ENCODE measurements at places on chromosomes 6 and 20.

- no peak for DNase-seq
Measured at GRCh38 chr20:33019465-33020277, 11.8 kb upstream of the BPIFB6 start.

DNA sequence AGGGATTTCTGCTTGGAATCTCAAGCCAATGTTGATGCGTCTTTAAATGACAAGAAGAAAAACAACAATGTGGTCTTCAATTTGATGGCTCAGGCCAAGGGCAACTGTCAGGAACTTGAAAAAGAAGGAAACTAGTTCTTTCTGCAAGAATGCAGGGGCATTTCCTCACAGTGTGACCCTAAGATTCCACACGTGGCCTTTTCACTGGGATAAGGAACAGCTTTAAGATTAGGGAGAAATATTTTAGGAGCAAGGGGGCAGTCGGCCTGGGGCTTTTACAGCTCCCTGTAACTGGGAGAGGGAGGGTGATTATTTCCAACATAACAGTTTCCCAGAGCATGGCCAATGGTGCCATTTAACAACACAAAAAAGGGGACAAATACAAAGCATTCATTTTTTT is 39.4 kb upstream of the MRPS10 start:
- no peak for DNase-seq

GRCh38 chr6:1327630-1328029 is 15.7 kb downstream of the FOXQ1 start:
- no peak for DNase-seq

DNA sequence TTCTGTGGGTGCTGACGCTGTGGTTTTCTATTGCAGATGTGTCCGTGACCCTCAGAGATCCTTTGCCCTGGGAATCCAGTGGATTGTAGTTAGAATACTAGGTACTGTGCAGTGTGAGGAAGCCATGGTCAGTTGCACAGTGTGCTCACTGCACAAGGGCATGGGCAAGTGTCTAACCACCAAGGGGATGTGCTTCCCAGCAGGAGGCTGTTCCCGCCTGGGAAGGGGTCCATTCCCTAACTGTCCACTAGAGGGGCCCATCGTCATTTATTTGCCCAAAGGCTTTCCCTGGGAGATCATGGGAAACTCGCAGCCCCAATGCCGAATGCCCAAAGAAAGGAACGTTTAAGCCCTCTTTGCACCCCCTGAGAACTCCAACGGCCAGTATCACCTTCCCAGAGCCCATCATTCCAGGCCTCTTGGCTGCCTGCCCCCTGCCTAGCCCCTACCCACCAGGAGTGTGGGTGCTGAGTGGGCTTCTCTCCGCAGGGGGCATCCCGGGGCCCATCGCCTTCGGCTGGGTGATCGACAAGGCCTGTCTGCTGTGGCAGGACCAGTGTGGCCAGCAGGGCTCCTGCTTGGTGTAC is 26.2 kb downstream of the SLCO4A1 start:
- peak; percentile 72 for DNase-seq

- DNase-seq, result no peak
Measured at GRCh38 chr20:20375862-20376261, 8.0 kb downstream of the INSM1 start.

DNA sequence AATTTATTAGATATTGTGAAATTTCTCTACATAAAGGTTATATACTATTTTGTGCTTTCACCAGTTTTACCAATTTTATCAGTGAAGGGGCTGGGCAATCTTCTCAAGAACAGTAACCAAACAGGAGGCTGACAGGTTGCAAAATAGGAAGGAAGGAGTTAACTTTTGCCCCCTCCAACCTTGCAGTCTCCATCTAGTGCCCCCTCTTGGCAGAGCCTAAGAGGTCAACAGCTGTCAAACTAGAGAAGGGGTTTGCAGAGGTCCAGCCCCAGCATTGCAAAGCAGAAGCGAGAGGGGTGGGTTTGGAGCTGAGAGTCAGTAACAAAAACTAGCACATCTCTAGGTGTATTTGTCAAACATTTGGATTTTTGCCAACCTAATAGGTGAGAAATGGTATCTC is 391.0 kb downstream of the CDC5L start:
- no peak for DNase-seq

DNA sequence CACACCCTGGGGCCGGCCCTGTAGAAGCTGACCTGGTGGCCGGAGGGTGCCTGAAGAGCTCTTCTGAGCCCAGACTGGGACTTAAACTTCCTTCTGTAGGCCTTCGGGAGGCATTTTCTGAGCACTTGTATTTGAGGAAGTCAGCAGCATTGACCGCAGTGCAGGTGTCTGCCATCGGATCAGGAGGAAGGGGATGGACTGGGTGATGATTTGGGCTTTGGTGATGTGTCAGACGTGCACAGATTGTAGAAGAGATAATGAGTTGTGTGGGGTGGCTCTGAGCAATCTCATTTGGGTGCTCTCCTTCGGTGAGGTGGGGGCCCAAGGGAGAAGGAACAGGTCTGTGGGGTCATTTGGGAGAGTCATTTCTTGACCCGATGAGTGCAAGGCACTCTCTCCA is 150.9 kb downstream of the ARID1B start:
- DNase-seq, result no peak

DNA sequence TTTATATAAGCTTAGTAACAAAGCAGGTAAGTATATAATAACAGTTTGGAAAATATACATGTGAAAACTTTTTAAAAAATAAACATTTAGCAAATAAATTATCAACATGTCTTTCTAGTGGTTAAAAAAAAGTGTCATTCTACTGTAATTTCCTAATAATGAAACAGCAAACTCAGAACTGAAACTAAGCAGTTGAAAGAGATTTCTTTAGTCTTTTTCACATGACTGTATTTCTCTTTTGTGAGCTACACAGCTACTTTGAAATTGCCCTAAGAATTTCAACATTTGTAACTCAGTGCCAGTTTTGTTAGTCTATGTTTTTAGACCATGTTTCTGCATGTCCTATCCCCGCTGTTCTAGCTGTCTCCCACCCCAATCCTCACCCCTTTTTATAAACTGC is 28.4 kb upstream of the SDHAF4 start:
- no peak for DNase-seq

- peak; percentile 23 for DNase-seq
Measured at GRCh38 chr6:5529733-5530132, 268.4 kb downstream of the FARS2 start.

- DNase-seq, result no peak
Measured at GRCh38 chr6:168525926-168526630, 85.1 kb downstream of the SMOC2 start.

- DNase-seq, result no peak
Measured at GRCh38 chr6:106512968-106513574, 116.2 kb downstream of the RTN4IP1 start.

DNA sequence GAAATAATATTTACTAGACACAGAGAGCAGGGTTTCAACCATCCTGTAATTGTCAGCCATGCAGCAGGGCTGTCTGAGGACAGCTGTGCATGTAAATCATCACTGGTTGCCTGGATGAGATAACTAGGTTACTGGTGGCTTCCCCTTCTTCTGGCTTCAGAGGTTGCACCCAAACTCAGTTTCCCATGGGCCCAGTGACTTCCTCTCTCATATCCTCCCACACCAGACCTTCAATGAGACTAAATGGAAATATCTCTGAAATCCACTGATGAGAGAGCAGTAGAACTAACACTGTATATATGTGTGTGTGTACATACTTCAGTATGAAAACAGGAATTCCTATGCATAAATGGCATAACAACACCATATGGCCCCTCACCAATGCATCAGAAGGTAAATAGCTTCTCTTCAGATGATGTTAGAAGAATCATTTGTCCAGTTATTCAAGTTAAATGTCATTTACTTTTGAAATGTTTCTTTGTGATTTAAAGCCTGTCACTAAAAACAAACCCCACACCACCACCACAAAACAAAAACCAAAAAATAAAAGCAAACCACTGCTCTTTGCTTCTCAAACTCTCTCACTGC is 51.0 kb upstream of the IL20RA start:
- no peak for DNase-seq

DNA sequence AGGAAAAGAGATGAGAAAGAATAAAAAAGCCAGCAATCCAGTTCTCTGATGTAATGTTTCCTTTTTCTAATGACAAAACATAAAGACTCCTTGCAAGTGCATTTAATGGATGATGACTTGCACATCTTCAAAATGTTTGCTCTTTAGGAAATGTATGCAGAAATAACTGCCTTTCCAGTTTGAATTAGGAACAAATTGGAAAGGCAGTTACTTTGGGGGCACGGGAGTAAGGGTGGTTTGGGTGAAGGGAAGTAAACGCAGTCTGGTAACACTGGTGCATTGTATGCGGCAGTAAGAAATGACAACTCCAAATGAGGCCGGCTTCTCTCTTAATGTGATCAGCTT is 57.6 kb upstream of the REV3L start:
- DNase-seq, result no peak

- DNase-seq, result peak; percentile 60
Measured at GRCh38 chr6:36759148-36759759, 61.6 kb downstream of the RAB44 start.

- peak; percentile 66 for DNase-seq
Measured at GRCh38 chr6:159654483-159655098, 38.5 kb downstream of the SOD2 start.

DNA sequence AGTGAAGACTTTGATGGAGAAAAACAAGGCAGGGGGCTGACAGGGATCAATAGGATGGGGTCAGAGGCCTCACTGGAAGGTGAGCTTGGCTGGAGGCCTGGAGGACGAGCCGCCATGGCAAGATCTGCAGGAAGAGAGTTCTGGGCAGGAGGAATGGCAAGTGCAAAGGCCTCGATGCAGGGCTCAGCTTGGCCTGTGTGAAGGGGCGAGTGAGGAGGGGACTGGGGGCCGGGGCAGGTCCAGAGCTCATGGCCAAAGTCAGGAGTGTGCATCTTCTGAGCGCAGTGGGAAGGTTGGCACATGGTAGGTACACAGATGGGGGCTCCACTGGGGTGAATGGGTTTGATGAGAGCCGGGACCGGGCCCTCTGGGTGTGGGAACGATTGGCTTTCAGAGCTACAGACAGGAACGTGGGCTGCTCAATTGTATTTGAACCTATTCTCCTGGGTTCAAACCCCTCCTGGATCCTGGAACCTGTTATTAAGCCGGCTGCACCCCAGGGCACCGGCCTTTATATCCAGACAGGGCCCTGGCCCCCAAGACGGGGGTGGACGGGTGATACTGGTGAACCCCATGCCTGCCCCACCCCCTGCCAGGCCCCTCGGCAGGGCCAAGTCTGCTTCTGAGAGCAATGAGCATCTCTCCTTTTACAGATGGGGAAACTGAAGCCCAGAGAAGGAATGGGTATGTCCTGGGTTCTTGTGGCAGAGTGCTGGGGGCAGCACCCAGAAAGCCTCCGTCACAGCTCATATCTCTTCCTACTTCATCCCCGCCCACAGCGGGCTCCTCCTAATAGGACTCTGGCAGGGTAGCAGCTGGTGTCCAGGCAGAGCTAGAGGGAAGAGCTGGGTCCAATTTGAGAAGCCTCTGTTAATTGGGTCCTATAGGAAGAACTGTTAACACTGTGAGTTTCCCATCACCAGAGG is 106.1 kb downstream of the CEBPB start:
- DNase-seq, result no peak

GRCh38 chr20:38091441-38092216 is 58.1 kb downstream of the RPRD1B start:
- DNase-seq, result no peak

DNA sequence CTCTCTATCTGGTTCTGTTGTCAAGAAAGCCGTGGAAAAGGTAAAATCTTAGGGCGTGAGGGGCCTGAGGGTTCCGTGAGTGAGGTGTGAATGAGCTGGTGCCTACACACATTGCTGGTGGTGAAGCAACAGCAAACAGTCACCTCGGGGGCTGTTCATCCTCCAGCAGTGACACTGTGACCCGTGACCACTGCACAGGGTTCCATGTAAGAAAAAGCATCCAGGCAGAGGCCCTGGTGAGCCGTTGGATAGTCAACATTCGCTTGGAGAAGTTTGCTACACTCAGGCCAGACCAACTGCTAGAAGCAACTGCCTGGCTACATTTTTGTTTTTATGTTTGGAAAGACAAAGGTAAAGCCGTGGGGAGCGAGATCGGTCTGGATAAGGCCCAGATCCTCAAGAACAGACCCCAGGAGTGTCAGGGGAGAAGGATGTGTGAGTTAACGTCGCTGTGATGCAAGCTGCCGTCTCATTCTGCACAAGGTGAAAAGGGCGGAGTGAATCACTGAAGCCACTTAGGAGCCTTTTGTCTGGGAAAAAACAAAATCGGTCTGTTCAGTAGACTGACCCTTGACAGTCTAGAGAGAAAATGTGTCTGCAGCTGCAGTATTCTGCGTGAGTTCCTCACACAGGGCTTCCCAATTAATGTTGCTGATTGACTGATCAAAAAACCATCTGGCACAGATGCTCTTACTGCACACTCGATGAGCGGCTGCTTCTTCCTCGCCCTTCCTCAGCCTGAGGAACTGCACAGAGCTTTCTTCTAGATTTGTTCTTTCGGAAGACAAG is 404.0 kb downstream of the SMOC2 start:
- no peak for DNase-seq

DNA sequence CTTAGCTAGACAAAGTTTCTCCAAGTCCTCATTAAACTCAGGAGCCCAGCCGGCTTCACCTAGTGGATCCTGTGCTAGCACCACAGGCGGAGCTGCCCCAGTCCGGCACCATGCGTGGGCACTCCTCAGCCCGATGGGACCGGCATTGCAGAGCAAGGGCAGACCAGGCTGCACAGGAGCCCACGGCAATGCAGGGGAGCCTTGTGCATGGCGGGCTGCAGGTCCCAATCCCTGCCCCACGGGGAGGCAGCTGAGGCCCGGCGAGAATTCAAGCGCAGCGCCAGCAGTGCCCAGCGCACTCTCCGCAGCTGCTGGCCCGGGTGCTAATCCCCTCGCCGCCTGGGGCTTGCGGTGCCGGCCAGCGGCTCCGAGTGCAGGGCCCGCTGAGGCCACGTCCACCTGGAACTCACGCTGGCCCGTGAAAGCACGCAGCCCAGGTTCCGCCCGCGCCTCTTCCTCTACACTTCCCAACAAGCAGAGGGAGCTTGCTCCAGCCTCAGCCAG is 292.3 kb upstream of the EYS start:
- DNase-seq, result no peak

DNA sequence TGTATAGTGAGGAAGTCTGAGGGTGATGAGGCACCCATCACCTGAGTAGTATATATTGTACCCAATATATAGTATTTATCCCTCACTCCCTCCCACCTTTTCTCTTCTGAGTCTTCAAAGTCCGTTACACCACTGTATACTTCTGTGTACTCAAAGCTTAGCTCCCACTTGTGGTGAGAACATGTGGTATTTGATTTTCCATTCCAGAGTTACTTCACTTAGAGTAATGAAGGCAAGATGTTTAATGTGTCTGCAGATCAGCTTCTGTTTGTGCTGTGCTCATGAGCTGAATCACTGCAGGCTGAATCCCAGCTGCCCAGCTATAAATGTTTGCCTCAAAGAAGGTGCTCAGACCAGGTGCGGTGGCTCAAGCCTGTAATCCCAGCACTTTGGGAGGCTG is 139.3 kb upstream of the FOXA2 start:
- peak; percentile 55 for DNase-seq

- DNase-seq, result no peak
Measured at GRCh38 chr6:127341471-127342202, 1.8 kb downstream of the ECHDC1 start.

- no peak for DNase-seq
Measured at GRCh38 chr6:168387426-168387825, 53.6 kb upstream of the SMOC2 start.

GRCh38 chr6:158332237-158332636 is 20.0 kb downstream of the TULP4 start:
- no peak for DNase-seq
